ENCODE measurements at places on chromosomes 6 and 20.

GRCh38 chr6:131972741-131973140 is 21.6 kb upstream of the CCN2 start:
- DNase-seq, result no peak

GRCh38 chr20:42161228-42161829 is 543.2 kb upstream of the CHD6 start:
- DNase-seq, result no peak

GRCh38 chr20:54497931-54498718 is 22.7 kb downstream of the DOK5 start:
- no peak for DNase-seq

DNA sequence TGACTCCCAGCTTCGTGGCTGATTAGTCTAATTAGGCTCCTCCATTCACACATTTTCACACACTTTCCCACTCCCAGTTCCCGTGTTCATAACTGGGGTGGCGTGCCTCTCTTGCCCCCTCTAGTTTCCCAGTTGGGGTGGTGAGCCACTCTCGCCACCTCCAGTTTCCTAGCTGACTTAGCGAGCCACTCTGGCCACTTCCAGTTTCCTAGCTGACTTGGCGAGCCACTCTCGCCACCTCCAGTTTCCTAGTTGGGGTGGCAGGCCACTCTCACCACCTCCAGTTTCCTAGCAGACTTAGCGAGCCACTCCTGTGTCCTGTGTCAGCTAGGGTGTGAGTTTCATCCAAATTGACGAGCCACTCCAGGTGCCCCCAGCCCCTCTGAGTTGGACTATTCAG is 7.4 kb upstream of the GMPR start:
- no peak for DNase-seq

GRCh38 chr20:15836634-15837033 is 736.6 kb downstream of the KIF16B start:
- no peak for DNase-seq

- DNase-seq, result no peak
Observed at GRCh38 chr6:139395891-139396301, 21.4 kb upstream of the CITED2 start.
